Common myeloid progenitor, CD34-positive (primary cell): ENCODE measurements at places on chromosomes 16 and 17.

DNA sequence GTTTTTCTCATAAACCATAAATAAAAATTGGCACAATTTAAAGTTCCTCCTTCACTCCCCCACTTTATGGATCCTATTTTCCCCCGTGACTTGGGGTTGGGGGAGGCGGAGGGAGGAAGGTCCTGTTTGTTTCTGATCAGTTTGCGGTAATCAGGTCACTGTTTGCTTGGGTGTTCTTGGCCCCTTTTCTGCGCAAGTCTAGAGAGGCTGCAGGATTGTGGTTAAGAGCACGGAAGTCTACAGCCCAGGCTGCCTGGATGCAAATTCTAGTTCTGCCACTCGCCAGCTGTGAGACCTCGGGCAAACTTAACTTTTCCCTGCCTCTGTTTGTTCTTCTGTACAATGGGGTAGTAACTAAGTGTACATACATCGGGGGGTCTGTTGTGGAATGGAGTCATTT lies 12.1 kb downstream of the ATP2C2 start:
- H3K27me3 ChIP-seq, result peaks cover 2% of the 10 kb centered on the region
- no peak overlapping the region for H3K27ac ChIP-seq
- no peaks in the 10 kb centered on the region for H3K4me1 ChIP-seq
- no peaks in the 10 kb centered on the region for H3K36me3 ChIP-seq
- H3K4me3 ChIP-seq, result no peak overlapping the region

- H3K27me3 ChIP-seq, result no peaks in the 10 kb centered on the region
- H3K4me3 ChIP-seq, result no peak overlapping the region
- no peaks in the 10 kb centered on the region for H3K4me1 ChIP-seq
- DNase-seq, result no peak
- H3K36me3 ChIP-seq, result peaks cover 39% of the 10 kb centered on the region
Measured at GRCh38 chr17:63804328-63804727, 22.9 kb upstream of the PSMC5 start.

DNA sequence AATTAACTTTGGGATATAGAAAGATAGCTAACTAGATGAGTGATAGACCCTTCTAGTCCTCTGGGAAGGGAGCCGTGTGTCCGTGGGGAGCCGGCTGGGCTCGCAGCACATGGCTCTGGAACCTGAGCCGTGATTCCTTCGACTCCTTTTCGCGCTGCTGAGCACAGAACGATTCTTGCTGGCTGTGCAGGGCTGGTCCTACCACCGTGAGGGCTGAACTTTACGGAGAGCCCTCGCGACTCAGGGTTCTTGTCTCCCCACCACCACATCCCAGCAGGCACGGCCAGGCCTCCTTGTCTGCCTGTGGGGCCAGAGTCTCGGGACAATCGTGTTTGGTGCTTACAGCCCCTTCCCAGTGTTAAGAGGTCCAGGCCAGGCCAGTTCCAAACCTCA lies 13.8 kb upstream of the TCF25 start:
- H3K36me3 ChIP-seq, result no peaks in the 10 kb centered on the region
- no peaks in the 10 kb centered on the region for H3K27me3 ChIP-seq
- no peak overlapping the region for H3K4me3 ChIP-seq
- H3K27ac ChIP-seq, result no peak overlapping the region
- H3K4me1 ChIP-seq, result no peaks in the 10 kb centered on the region

DNA sequence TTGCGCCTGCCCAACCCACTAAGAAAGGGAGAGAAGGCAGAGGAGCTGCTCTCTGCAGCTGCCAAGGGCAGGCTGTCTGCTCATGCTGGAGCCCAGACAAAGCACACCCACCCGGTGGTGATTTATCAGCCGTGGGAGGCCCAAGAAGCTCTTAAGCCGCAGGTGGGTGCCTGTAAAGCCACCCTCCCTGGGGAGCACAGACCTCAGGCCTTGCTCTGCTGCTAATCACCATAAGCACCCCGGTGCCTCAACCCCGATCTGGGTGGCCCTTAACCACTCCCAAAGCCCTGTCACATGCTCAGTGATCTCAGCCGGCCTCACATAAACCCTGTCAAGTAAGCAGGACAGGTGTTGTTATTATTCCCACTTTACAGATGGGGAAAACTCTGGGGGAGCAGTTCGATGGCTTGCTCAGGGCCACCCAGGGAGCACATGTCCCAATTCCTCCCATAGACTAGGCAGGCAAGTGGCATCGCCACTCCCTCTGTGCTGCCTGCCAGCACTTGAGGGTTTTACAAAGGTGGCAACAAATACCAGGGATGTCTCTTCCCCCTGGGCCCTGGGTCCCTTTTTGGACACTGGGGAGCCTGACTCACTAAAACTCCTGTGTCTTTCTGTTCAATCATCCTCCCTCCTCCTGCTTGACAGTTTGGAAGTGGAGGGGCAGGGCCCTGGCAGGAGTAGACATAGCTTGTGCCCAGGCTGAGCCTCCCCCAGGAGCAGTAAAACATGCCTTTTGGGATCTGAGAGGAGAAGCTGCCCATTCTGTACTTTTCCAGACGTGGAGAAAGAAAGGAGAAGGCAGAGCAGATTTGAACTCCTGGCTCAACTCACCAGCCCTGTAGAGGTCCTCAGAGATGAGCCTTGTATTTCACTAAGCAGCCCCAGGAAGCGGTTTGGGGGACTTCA lies 299.3 kb downstream of the SOX9 start:
- H3K4me3 ChIP-seq, result no peak overlapping the region
- H3K27me3 ChIP-seq, result no peaks in the 10 kb centered on the region
- H3K27ac ChIP-seq, result no peak overlapping the region
- DNase-seq, result no peak
- H3K36me3 ChIP-seq, result no peaks in the 10 kb centered on the region

- H3K36me3 ChIP-seq, result peaks cover 5% of the 10 kb centered on the region
- no peak overlapping the region for H3K27ac ChIP-seq
- peak overlapping the region; percentile 97 for H3K4me3 ChIP-seq
- H3K27me3 ChIP-seq, result peaks cover 2% of the 10 kb centered on the region
Measured at GRCh38 chr17:32443827-32444300, 446 bp upstream of the PSMD11 start.

DNA sequence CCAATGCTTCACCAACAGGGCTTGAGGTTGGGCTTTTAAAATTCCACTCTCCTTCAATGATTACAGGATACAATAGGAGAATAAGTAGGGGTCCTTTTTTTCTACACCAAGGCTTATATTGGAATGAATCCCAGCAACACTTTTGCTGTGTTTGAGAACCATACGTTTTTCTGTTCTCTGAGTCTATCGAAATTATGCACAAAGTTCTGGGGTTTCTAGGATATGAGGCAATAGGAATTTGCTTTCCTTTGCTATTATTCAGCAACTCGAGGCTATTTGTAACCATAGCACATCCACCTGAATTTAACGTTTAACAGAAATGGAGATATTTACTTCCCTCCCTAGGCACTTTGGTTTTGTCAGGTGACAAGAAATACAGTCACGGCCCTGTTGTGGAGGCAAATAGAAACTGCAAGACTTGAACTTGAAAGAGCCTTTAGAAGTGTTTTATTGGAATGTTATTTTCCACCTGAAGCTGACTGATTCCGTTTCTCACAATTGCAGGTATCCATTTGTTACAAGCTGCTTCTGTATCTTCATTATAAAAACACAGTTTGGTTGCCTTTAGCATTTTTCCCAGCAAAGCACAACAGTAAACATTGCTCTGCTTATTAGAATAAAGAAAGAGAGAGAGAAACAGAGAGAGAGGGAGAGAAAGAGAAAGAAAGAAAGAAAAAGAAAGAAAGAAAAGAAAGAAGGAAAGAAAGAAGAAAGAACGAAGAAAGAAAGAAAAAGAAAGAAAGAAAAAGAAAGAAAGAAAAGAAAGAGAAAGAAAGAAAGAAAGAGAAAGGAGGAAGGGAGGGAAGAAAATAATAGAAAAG lies 109.6 kb downstream of the HS3ST3A1 start:
- no peak overlapping the region for H3K4me3 ChIP-seq
- no peaks in the 10 kb centered on the region for H3K36me3 ChIP-seq
- DNase-seq, result peak; percentile 79
- no peaks in the 10 kb centered on the region for H3K27me3 ChIP-seq

DNA sequence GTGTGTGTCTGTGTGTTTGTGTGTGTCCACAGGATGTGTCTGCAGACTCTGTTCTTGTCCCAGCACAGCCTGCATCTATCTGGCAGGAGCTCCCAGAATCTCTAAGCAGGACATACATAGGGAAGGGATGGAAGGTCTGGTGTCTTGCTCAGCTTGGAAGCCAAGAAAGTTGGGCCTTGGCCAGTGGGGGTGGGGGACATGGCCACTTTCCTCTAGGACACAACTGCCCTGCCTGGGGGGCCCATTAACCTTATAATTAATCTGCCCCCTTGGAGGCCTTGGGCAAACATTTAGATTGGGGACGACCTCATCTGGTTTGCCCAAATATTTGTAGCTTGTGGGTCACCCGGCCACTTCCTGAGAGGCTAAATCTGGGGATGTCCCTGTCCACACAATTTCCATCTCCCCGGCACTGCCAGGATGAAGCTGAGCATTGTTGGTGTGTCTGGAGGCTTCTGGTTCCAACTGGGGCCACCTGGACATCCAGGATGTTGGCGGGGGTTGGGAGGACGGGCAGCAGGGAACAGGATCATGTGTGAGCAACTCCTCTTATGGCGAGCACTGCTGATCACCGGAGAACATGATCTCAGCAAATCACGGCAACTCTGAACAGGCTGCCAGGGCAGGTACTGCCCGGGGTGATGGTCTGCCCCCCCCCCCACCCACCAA lies 17.2 kb upstream of the FOXF1 start:
- H3K4me1 ChIP-seq, result no peaks in the 10 kb centered on the region
- DNase-seq, result no peak

- no peaks in the 10 kb centered on the region for H3K27me3 ChIP-seq
- H3K4me1 ChIP-seq, result peaks cover 7% of the 10 kb centered on the region
- peak; percentile 8 for DNase-seq
- no peak overlapping the region for H3K27ac ChIP-seq
Measured at GRCh38 chr16:54077050-54077821, 209.4 kb downstream of the IRX3 start.

GRCh38 chr17:78315355-78316114 lies 44.3 kb downstream of the SOCS3 start:
- H3K4me1 ChIP-seq, result peaks cover 73% of the 10 kb centered on the region
- no peaks in the 10 kb centered on the region for H3K27me3 ChIP-seq
- H3K4me3 ChIP-seq, result no peak overlapping the region
- peak overlapping the region; percentile 39 for H3K27ac ChIP-seq
- DNase-seq, result peak; percentile 78

DNA sequence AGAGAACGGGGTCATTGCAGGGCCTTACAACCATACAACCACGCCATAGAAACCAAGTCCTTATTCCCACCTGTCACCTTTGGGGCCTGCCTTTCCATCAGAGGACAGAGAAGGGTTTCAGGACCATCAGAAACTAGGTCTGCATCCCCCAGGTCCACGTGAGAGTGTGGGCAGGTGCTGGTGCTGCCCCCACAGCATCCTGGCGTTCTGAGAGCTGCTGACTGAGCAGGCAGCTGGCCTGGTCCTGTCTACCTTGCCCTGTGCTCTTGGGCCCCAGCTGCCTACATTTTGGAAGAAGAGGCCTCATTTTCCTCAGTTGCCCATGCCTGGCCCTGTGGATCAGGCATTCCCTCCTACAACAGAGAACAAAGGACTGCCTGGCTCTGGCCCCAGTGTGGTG lies 21.6 kb downstream of the ZNF276 start:
- DNase-seq, result no peak
- no peaks in the 10 kb centered on the region for H3K27me3 ChIP-seq
- H3K4me3 ChIP-seq, result no peak overlapping the region
- H3K4me1 ChIP-seq, result no peaks in the 10 kb centered on the region
- H3K27ac ChIP-seq, result no peak overlapping the region
- H3K36me3 ChIP-seq, result peaks cover 55% of the 10 kb centered on the region

GRCh38 chr16:73432850-73433730 lies 385.2 kb upstream of the ZFHX3 start:
- no peaks in the 10 kb centered on the region for H3K4me1 ChIP-seq
- no peak overlapping the region for H3K4me3 ChIP-seq
- DNase-seq, result no peak

- no peaks in the 10 kb centered on the region for H3K36me3 ChIP-seq
- no peak overlapping the region for H3K27ac ChIP-seq
- no peak overlapping the region for H3K4me3 ChIP-seq
- DNase-seq, result peak; percentile 72
- H3K27me3 ChIP-seq, result peaks cover 8% of the 10 kb centered on the region
- H3K4me1 ChIP-seq, result peaks cover 22% of the 10 kb centered on the region
Measured at GRCh38 chr16:89167425-89167941, 4.1 kb upstream of the CDH15 start.
